ENCODE measurements at places on chromosomes 7 and 10. TPM values are rescaled to one million over a fixed set of nuclear protein-coding genes. Genes with fewer than 3 reads are reported as not detected.

Gene CTTNBP2
- not detected for total RNA-seq

Gene CTNNA3
- not detected for total RNA-seq

DNA sequence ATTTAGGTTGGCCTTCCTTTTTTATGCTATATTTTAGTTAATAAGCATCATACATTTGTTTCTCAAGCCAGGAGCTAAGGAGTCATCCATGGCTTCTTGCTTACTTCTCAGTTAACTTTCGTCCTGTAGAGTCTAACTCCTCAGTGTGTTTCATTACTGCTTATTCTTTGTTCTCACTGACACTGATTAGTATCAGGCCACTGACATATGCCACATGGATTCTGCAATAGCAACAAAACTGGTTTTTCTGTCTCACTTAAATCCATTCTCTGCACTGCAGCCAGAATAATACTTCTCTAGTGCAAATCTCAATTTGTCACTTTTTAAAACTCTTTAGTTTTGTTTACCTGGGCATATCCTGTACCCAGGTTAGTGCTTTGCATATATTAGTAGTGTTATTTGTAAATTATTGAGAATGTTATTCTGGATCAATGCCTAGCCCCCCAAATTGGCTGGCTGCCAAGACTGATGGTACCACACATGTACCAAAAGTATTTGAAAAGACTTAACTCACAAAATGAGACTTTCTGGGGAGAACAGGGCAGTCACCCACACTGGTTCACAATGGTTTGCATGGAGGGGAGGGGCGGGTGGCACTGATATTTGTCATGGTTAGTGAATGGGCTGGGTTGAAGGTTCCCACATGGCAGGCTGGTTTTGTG is 79.1 kb downstream of the CCSER2 start:
- no peak overlapping the region for H3K4me3 ChIP-seq
- H3K27ac ChIP-seq, result no peak overlapping the region
- no peaks in the 10 kb centered on the region for H3K4me1 ChIP-seq
- H3K36me3 ChIP-seq, result no peaks in the 10 kb centered on the region

GRCh38 chr7:151423936-151424335 is 14.1 kb upstream of the WDR86 start:
- H3K27me3 ChIP-seq, result no peaks in the 10 kb centered on the region
- DNase-seq, result no peak
- no peak overlapping the region for H3K27ac ChIP-seq
- H3K4me1 ChIP-seq, result peaks cover 27% of the 10 kb centered on the region
- no peak overlapping the region for H3K4me3 ChIP-seq
- no peaks in the 10 kb centered on the region for H3K36me3 ChIP-seq

- H3K27ac ChIP-seq, result no peak overlapping the region
- no peak for DNase-seq
- no peaks in the 10 kb centered on the region for H3K27me3 ChIP-seq
- no peak overlapping the region for H3K4me3 ChIP-seq
- no peaks in the 10 kb centered on the region for H3K4me1 ChIP-seq
Measured at GRCh38 chr10:31158011-31158658, 126.5 kb upstream of the ZNF438 start.

DNA sequence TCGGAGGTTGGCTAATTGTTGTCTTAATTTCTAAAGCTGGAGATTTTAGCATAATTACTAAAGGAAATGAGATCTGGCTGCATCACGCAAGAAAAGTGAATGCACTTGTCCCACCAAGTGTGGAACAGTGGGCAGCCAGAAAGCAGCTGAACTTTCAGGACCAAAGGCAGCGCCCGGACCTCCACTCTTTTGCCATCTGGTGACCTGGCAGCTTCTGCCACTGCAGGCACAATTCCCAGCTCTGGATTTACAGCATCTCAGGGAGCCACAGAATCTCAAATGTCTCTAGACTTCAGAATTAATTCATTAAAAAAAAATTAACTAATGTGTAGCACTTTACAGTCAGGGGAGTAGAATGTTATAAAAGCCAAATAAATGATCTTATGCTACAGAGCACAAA is 14.7 kb upstream of the OGDHL start:
- DNase-seq, result no peak
- no peak overlapping the region for H3K27ac ChIP-seq
- H3K27me3 ChIP-seq, result no peaks in the 10 kb centered on the region
- H3K4me3 ChIP-seq, result no peak overlapping the region
- no peaks in the 10 kb centered on the region for H3K36me3 ChIP-seq
- H3K4me1 ChIP-seq, result no peaks in the 10 kb centered on the region

GRCh38 chr7:104973909-104974415 is 40.0 kb upstream of the KMT2E start:
- no peak for DNase-seq
- no peaks in the 10 kb centered on the region for H3K36me3 ChIP-seq
- H3K4me1 ChIP-seq, result no peaks in the 10 kb centered on the region
- H3K27me3 ChIP-seq, result no peaks in the 10 kb centered on the region
- no peak overlapping the region for H3K4me3 ChIP-seq

Data from CD4-positive, alpha-beta memory T cell (primary cell).